ENCODE measurements at places on chromosomes 5 and 9.

DNA sequence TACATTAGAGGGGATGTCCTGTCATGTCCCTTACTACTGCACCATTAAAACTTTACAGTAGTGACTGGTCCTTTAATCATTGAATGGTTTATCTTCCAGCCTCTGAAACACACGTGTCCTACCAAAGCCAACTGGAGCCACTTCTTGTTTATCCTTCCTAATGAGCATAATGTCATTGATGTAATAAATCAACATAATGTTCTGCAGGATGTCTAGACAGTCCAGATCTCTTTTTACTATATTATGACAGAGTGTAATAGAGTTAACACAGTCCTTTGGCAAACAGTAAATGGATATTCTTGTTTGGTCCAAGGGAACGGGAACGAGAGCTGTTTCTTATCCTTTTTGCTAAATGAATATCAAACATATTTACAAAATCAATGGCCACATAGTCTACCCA, 88.1 kb upstream of the PTPRD start:
- DNase-seq, result no peak

GRCh38 chr5:68415177-68416085, 199.9 kb downstream of the PIK3R1 start:
- DNase-seq, result no peak

- no peak for DNase-seq
Measured at GRCh38 chr5:111972548-111972947, 215.6 kb upstream of the NREP start.

- no peak for DNase-seq
Measured at GRCh38 chr5:76579166-76579937, 43.9 kb downstream of the F2RL2 start.

DNA sequence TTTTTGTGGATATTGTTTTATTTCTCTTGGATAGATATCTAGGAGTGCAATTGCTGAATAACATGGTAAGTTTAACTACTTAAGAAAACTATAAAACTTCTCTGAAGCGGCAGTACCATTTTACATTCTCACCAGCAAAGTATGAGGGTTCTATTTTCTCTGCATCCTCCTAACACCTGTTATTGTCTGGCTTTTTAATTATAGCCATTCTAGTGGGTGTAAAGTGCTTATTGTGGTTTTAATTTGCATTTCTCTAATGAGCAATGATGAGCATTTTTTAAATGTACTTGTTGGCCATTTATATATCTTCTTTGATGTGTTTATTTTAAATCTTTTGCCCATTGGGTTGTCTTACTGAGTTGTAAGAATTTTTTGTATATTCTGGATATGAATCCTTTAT, 28.7 kb downstream of the SMIM32 start:
- DNase-seq, result no peak
